ENCODE measurements at places on chromosomes 11 and 22.

DNA sequence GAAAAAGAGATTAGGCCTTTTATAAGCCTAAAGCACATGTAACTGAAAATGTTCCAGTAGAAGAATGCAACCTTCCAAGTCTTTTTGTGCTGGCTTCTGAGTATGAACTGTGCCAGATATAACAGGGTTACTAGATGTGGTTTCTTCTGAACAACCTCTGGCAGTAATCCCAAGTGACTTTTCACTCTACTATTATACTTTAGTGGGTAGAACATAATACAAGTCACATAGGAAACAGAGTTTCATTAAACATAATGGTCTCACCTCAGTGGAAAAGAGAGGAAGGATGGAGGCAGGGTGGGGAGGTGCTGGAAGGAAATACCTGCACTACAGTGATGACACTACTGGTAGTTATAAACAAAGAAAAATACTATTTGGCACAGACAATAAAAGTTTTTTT is 81.3 kb downstream of the PHF21A start:
- no peak for DNase-seq

DNA sequence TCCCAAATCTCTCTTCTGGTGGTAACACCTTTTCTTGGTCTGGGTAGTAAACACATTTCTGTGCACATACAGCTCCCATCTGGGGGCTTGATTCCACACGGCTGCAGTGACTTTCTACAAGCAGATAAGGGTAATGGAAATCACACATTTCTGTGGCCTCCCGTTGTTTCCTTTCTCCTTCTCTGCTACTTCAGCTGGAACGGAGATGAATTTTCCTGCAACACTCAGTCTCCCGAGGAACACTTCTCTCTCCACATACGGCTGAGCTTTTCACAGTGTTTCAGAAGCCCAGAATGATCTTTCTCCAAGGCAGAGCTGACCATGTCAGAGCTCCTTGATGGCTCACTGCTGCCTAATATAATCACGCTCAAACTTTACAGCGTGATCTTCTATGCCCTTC is 364.3 kb upstream of the NARS2 start:
- no peak for DNase-seq

GRCh38 chr22:36613958-36614357 is 85.0 kb upstream of the EIF3D start:
- DNase-seq: no peak

DNA sequence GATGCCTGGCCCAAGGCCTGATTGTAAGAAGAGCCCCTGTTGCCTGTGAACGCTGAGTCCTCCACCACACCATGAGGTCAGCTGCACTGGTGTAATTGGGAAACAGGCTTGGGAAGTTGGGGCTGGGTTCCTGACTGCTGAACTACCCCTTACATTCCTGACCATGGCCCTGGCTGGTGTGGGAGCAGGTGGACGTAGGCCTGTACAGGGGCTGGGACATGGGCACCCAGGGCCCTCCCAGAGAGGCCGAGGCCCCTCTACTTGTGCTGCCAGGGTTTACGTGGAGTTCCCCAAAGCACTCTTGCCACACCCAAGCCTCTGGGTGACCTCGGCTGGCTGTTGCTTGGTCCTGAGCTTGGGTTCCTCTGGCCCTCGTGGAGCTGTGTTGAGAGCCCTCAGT is 5.4 kb downstream of the RELT start:
- DNase-seq: no peak

- no peak for DNase-seq
These were observed 45.6 kb upstream of the LMO1 start for GRCh38 chr11:8309311-8309710.

- no peak for DNase-seq
These were observed 31.6 kb upstream of the KCNQ1OT1 start for GRCh38 chr11:2731130-2732125.

- DNase-seq: no peak
These were observed 66.3 kb downstream of the NCAPD3 start for GRCh38 chr11:134157451-134157850.

GRCh38 chr22:38497869-38498268 is 8.2 kb downstream of the DDX17 start:
- DNase-seq: no peak

GRCh38 chr22:41271787-41272186 is 14.2 kb downstream of the RANGAP1 start:
- DNase-seq: no peak

- DNase-seq: peak; percentile 28
These were observed 128.0 kb downstream of the RBFOX2 start for GRCh38 chr22:35900483-35901168.

GRCh38 chr11:88979641-88980040 is 86.1 kb downstream of the GRM5 start:
- DNase-seq: no peak
